Gastrocnemius medialis (tissue), 4 donors: ENCODE measurements at places on chromosomes 16 and 17. TPM values are rescaled to one million over a fixed set of nuclear protein-coding genes. Genes with fewer than 3 reads are reported as not detected.
A peak's percentile ranks its signal among the peaks of the same experiment; 100 is the strongest.

The RCVRN gene
- total RNA-seq: not detected

DNA sequence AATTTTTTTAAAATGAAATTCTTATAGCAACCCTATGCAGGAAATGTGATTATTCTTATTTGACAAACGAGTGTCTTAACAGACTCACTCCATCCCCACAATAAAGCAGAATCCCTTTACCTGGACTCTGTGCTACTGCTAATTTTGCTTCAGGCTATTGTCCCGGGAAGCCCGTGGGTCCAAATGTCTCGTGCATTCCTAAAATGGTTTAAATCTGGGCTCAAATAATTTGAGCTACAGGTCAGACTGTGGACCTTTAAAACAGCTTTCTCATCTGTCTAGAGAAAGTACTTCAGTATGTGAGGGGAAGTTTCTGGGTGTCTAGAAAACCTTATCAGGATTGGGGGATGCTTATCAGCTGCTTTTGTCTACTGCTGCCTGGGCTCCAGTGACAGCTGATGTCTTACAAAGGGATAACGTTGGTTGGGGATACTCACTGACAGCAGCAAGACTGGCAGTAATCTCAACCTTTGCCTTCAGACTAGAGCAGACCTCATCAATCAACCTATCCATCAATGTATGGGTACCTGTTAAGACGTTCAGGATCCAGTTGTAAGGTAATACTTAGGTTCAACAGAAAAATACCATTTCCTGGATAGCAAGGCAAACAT is 197.9 kb upstream of the CDH11 start:
- no peak for DNase-seq
- no peaks in the 10 kb centered on the region for H3K36me3 ChIP-seq
- no peak overlapping the region for H3K4me3 ChIP-seq
- no peaks in the 10 kb centered on the region for H3K27me3 ChIP-seq
- H3K27ac ChIP-seq: no peak overlapping the region

The TUBD1 gene
- total RNA-seq: 9.1 TPM

The NAT9 gene
- total RNA-seq: 7.7 TPM

GRCh38 chr17:5701381-5701780 is 117.1 kb upstream of the NLRP1 start:
- no peaks in the 10 kb centered on the region for H3K36me3 ChIP-seq
- no peak overlapping the region for H3K27ac ChIP-seq
- no peak for DNase-seq
- no peaks in the 10 kb centered on the region for H3K4me1 ChIP-seq
- peaks cover 7% of the 10 kb centered on the region for H3K27me3 ChIP-seq
- no peak overlapping the region for H3K4me3 ChIP-seq

DNA sequence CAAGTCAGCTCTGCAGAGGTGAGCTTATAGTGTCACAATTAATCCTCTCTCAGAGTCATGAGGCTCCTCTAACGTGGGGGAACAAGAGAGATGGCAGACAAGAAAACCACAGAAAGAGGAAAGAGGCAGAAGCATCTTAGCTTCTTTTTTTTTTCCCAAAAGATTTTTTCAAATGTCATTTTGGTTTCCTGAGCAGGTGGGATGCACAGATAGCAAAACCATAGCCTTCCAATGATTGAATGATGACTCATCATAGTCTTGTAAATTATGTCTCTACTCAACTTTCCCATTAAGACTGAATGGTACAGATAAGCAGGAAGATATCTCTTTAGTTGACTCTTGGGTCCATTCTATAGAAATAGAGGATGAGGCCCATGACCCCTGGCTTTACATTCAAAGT is 162.8 kb upstream of the ZFHX3 start:
- DNase-seq: no peak
- no peak overlapping the region for H3K27ac ChIP-seq
- H3K4me1 ChIP-seq: peaks cover 10% of the 10 kb centered on the region
- no peaks in the 10 kb centered on the region for H3K36me3 ChIP-seq
- H3K27me3 ChIP-seq: no peaks in the 10 kb centered on the region

DNA sequence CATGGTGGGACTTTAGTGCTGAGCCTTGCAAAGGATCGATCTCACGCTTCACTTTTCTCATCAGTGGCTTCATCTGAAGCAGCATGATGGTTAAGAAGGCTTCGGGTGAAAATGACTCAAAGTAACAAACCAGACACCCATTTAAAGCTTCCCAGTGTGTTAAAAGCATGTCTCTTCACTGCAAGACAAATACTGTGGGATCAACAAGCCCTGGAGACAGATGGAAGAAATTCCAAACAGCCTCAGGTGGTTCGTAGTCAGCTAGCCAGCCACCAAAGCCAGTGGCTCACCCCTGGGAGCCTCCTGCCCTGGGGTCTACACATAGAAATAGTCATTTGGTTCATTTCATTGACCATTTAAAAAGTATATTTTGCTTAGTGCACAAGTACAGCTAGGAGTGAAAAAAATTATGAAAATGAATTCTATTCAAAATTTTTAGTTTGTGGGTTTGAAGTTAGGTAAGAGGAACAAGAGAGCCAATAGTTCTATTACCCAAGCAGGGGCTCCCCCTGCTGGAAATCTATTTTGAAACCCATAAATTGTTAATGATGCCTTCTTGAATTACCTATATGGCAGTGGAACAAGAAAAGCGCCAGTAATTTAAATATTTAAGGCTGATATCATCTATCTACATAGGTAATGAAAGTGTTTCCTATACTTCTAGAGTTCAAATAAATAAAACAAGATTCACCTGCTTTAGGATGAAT is 51.6 kb downstream of the PMP22 start:
- H3K4me1 ChIP-seq: no peaks in the 10 kb centered on the region
- no peak for DNase-seq
- no peak overlapping the region for H3K4me3 ChIP-seq
- H3K27me3 ChIP-seq: no peaks in the 10 kb centered on the region

The RPUSD1 gene
- total RNA-seq: 7.8 TPM

DNA sequence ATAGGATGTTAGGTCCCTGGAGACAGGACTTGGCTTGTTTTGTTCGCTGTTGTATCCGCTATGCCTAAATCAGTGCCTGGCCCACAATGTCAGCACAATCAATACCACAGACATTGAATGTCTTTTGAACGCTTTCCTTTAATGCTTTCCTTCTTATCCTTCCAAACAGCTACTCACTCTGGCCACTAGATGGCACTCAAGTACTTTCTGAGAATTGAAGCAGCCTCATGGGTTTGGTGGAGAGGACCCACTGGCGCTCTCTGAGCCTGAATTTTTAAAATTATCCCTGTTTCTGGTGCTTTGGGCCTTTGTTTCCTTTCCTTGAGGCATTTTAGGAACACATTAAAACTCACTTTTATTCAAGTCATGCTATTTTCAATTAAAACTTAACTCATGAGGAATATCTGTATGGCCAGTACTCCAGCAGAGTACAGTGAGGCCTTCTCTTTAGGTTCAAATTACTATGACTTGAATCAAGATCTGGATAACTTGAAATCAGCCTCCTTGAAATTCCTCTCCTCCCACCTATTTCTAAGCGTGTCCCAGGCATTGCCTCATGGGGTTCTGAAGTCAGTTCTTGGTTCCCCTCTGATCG is 3.2 kb upstream of the NLRP1 start:
- no peaks in the 10 kb centered on the region for H3K27me3 ChIP-seq
- H3K4me1 ChIP-seq: peaks cover 21% of the 10 kb centered on the region
- H3K4me3 ChIP-seq: no peak overlapping the region

DNA sequence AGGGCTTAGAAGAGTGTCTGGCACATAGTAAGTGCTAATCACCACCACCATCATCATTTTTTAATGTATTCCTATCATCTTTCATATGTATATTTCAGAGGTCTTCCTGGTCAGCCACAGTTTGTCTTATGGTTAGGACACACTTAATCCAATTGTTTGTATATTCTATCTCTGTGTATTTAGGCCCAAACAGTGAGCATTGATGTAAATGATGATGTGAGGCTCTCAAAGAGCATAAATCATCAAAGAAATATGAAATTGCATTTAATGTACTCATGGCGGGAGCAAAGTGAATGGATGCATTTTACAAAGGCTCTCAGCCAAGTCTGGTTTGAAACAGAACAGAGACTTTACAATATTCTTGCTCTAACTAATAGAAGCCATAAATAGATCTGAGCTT is 24.1 kb upstream of the MPHOSPH6 start:
- H3K4me1 ChIP-seq: no peaks in the 10 kb centered on the region
- no peak overlapping the region for H3K4me3 ChIP-seq
- no peaks in the 10 kb centered on the region for H3K27me3 ChIP-seq
- H3K36me3 ChIP-seq: no peaks in the 10 kb centered on the region
- no peak overlapping the region for H3K27ac ChIP-seq

DNA sequence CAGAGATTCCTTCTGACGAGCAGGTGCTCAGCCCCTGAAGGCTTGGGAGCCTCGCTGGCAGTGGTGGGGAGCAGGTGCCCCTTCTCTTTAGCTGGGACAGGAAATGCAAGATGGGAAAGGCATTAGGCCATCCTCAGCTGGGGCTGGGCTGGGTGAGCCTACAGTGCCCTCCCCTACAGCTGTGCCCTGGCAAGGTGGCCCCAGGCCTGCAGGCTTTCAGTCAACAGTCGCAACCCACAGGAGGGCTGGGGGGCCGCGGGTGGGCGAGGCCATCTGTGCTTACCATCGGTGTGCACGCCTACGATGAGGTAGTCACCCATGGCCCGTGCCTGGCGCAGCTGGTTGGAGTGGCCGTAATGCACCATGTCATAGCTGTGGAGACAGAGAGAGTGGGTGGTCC is 2.0 kb downstream of the PCYT2 start:
- H3K36me3 ChIP-seq: no peaks in the 10 kb centered on the region
- peaks cover 27% of the 10 kb centered on the region for H3K4me1 ChIP-seq
- no peak overlapping the region for H3K4me3 ChIP-seq
- no peak for DNase-seq
- H3K27ac ChIP-seq: no peak overlapping the region
- H3K27me3 ChIP-seq: no peaks in the 10 kb centered on the region

GRCh38 chr17:81272616-81273015 is 22.5 kb downstream of the SLC38A10 start:
- no peak overlapping the region for H3K27ac ChIP-seq
- H3K36me3 ChIP-seq: no peaks in the 10 kb centered on the region
- no peaks in the 10 kb centered on the region for H3K27me3 ChIP-seq
- DNase-seq: no peak
- no peaks in the 10 kb centered on the region for H3K4me1 ChIP-seq

DNA sequence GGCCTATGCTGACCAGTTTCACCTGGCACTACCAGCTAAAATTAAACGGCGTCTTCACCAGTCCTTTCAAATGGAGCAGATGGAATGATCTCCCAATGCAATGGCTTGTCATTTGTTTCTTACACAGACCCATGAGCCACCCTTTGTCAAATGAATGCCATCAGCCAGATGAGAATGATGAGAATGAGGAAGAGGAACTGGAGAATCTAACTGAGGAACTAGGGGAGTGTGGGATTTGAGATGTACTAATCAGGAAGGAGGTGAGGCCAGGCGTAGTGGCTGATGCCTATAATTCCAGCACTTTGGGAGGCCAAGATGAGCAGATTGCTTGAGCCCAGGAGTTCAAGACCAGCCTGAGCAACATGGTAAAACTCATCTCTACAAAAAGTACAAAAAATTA is 116.4 kb downstream of the HS3ST3A1 start:
- DNase-seq: no peak
- no peak overlapping the region for H3K4me3 ChIP-seq
- H3K27ac ChIP-seq: no peak overlapping the region
- no peaks in the 10 kb centered on the region for H3K4me1 ChIP-seq

The PGAP6 gene
- total RNA-seq: 44.4 TPM

DNA sequence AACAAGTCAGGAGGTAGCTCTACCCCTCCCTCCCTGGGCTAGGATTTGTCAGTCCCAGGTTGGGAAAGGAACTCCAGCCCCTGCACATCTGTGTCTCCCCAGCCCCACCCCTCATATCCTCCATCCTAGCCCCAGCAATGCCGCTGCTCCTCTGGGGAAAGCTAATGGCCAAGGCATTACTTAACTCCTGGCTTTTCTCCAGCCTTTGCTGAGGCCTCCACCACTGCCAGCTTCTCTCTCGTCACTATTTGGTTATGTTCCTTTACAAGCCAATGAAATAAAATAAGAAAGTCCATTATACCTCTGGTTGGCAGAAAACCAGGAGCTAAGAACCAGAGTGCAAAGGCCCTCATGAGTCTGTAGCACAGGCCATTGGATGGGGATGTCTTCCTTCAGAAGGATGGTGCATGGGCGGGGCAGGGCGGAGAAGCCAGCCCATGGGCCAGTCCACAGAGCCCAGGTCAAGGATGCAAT is 171.0 kb downstream of the CCDC182 start:
- H3K27me3 ChIP-seq: no peaks in the 10 kb centered on the region
- H3K4me3 ChIP-seq: no peak overlapping the region
- H3K36me3 ChIP-seq: no peaks in the 10 kb centered on the region
- peak overlapping the region; percentile 87 for H3K27ac ChIP-seq

DNA sequence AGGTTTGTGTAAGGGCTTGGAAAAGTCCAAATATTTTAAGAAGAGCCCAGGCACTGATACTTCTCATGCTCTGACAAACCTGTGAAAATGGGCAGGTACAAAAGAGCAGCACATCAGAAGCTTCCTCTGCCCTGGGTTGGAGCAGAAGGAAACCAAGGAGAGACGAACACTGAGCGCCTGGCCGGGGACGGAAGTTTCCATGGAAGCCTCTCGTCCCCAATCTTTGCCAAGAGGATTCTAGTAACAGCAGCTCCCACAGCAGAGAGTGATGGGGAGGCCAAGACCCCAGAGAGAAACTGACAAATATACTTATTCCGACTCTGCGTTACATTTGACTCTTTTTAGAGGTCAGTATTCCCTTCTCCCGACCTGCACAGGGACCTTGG is 268.5 kb downstream of the C16orf95 start:
- H3K27ac ChIP-seq: no peak overlapping the region
- no peak for DNase-seq
- H3K27me3 ChIP-seq: peaks cover 19% of the 10 kb centered on the region
- no peaks in the 10 kb centered on the region for H3K36me3 ChIP-seq

The NHERF1 gene
- total RNA-seq: 5.6 TPM

DNA sequence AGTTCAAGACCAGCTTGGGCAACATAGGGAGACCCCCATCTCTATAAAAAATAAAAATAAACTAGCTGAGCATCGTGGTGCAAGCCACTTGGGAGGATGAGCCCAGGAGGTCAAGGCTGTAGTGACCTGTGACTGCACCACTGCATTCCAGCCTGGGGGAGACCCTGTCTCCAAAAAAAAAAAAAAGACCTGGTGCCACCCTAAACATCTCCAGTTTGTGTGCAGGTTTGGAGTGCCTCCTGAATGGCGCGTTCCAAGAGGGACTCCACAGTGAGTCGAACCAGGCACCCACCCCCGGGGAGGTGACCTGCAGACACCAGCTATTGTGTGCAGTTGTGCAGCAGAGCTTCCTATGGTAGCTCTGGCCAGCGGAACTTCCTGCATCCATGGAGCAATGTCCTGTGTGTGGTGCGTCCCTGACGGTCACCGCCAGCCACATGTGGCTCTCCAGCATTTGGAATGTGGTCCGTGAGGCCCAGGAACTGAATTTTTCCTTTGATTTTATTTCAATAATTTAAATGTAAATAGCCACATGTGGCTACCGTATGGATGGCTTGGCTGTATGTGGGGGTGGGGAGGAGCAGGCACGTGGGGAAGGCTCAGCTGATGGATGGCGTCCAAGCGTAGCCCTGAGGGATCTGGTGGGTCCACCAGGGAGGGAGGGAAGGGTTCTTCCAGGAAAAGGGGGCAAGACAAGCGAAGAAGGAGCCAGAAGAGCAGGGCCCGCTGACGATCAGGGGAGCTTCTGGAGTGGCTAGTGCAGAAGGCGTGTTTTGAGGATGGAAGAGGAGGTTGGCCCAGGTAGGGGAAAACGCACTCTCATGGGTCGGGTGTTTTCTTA is 107.1 kb upstream of the GSE1 start:
- no peak for DNase-seq
- H3K27ac ChIP-seq: no peak overlapping the region
- peaks cover 20% of the 10 kb centered on the region for H3K4me1 ChIP-seq
- H3K27me3 ChIP-seq: no peaks in the 10 kb centered on the region
